ENCODE measurements at places on chromosomes 2 and 18.

GRCh38 chr2:168566974-168567665 lies 111.0 kb downstream of the CERS6 start:
- DNase-seq, result no peak

DNA sequence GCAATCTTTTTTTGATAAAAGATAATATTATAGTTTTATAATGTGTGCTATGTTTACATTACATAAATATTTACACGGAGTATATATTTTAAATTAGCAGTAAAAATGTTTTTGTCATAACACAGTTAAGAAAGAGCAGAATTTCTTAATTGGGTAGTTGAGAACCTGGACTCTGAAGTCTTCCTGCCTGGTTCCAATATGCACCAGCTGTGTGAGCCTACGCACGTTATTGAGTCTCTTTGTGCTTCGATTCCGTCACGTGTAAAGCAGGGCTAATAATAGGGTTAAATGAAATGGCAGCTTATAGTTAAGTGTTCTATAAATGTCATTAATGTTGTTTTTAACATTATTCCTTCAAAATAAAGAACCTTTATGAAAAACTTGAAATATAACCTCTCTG lies 1.2 kb upstream of the CCDC88A start:
- DNase-seq, result no peak

GRCh38 chr2:234823877-234824376 lies 127.9 kb upstream of the SH3BP4 start:
- DNase-seq, result no peak

GRCh38 chr2:240397542-240397916 lies 37.9 kb upstream of the GPC1 start:
- no peak for DNase-seq
